ENCODE measurements at places on chromosomes 12 and 14.
A peak's percentile ranks its signal among the peaks of the same experiment; 100 is the strongest.

- DNase-seq, result peak; percentile 38
Observed at GRCh38 chr12:8698132-8698851, 501 bp downstream of the RIMKLB start.

- no peak for DNase-seq
Observed at GRCh38 chr12:1197264-1198018, 206.4 kb downstream of the ERC1 start.

DNA sequence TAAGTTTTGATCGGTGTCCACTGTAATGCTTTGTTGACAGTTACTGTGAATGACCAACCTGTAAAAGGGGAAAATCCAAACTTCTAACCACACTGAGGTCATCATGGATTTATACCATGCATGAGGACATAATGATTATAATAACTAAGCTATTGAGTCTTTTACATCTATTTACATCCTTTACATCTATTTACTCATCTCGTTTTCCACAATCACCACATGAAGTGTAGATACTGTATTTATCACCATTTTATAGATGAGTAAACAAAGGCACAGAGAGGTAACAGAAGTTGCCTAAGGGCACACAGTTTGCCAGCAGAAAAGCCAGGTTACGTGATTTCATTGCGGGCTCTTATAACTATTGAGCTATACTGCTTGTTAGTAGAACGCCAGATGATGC, 27.9 kb upstream of the EID3 start:
- DNase-seq, result no peak

DNA sequence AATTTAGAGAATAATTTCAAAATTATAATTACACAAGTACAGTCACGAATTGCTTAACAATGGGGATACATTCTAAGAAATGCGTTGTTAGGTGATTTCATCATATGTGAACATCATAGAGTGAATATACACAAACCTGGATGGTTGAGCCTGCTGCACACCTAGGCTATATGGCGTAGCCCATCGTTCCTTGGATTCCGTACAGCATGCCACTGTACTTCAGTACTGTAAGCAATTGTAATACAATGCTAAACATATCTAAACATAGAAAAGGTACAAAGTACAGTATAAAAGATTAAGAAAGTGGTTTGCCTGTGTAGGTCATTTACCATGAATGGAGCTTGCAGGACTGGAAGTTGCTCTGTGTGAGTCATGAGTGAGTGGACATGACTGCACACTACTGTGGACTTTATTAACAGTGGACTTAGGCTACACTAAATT, 286.2 kb downstream of the CACNA1C start:
- DNase-seq, result peak; percentile 27

GRCh38 chr14:60488175-60488574, 2.3 kb upstream of the C14orf39 start:
- no peak for DNase-seq

- no peak for DNase-seq
Observed at GRCh38 chr14:73047808-73048207, 10.5 kb upstream of the RBM25 start.

DNA sequence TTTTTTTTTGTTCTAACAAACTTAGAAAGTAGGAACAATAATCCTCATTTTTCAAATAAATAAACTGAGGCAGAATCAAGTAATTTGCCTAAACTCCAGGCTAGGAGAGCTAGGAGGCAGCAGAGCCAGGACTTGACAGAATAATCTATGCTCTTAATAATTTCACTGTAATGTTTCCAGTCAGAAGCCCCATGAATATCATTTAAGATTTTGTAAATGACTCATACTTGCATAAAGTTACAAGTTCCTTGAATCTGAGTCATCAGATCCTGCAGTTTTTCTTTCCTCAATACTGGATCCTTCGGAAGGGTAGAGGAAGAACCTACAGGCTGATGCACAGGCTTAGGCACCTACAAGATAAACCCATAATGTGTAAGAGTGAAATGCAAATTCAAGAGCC, 29.0 kb downstream of the CAPRIN2 start:
- DNase-seq, result no peak

GRCh38 chr12:115017346-115017745, 333.4 kb upstream of the TBX3 start:
- DNase-seq, result no peak

DNA sequence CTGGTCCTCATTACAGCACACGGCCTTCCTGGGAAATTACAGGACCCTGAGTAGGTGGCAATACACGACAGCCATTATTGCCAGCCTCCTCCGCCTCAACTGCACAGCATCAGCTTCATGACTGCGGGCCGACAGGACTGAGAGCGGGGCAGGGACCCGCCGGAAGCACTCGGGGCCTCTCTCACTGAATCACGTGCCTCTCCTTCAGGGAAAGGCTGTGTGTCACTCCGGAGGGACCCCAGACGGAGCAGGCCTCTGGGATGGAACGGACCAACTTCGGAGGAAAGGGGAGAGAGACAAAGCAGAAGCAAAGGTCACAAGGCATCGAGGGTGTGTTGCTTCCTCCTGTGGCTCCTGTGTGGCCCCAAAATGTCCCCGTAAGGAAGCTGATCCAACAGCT, 90.0 kb downstream of the RNF34 start:
- no peak for DNase-seq

GRCh38 chr12:27553941-27554340, 29.9 kb downstream of the PPFIBP1 start:
- no peak for DNase-seq

- no peak for DNase-seq
Observed at GRCh38 chr12:52259657-52260243, 14.7 kb upstream of the KRT86 start.

DNA sequence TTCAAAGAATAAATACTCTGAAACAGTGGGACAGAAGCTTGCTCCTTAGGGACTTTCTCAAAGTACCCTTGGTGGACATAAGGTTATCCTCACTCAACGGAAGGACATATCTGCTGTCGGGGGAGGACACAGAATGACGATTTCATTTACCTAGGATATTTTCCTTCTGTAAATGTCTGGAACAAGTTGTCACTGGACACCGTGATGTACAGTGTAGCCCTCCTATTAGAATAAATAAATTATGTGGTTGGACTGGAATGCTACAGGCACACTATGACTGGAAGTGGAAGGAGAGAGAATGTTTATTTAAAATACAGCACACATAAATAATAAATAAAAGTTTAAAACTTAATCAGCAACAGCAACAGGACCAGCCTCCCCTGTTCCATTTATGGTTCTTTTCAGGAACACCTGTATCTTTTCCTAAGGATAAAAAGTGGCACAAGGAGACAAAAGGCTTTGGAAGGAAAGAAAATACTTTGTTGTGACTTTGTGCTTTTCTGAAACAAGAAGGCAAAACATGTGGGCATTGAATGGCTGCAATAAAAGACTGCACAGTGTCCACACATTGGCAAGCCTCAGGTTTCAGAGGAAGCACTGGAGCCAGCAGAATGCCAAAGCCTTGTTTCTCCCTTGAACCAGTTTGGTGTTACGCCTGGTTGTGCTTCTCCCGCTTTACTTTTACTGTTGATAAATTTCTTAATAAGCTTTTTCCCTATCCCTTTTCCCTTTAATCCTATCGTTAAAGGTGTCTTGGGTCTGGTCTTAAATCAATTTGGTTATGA, 36.8 kb downstream of the FGD4 start:
- DNase-seq, result no peak

- no peak for DNase-seq
Observed at GRCh38 chr12:5923043-5923605, 21.9 kb downstream of the ANO2 start.

DNA sequence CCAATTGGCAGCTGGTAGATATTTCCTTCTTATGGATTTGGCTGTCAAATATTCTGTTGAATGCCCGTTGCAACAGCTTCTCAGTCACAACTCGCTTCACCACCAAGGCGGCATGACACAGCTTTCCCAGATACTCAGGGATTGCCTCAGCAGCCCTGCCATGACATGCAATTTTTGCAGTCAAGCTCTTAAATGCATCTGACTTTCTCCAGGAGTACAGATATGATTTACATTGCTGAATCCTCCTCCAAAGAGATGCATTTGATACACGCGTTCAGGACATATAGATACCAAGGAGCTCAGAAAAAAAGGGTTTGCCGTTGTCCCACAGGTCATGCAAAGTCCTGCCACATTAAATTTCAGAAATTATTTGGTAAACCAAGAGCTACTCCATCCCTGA, 6.5 kb downstream of the KRT5 start:
- DNase-seq, result no peak

GRCh38 chr14:49863487-49864281, 11.1 kb upstream of the NEMF start:
- no peak for DNase-seq

- no peak for DNase-seq
Observed at GRCh38 chr12:6207259-6207925, 7.2 kb downstream of the CD9 start.

DNA sequence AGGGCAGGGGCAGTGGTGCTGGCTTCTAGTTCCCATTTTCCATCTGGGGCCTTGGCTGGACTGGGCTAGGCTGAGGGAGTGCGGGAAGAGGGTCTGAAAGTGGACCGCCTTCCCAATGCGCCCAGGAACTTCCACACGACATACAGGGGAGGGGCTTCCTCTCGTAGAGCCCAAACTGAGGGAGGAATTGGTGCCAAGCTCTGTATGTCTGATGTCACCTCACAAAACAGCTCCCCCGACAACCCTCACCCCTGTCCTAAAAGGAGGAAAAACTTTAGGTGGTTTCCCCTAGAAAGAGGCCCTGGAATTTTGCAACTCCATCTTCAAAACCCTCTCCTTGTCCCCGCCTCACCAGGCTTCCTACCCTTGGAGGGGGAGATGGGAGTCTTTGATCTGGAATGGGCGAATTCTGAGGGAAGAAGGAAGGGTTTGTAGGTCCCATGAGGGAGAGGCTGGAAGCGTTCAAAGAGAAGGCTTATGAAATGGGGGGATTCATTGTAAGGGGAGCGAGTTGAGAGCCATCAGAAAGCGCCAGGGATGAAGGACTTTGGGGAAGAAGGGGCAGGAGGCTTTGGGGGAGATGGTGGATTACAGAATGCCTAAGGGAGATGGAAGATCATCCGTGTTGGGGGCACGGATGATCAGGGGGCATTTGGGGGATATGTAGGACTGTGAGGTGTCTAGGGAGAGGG, 844 bp downstream of the GLTP start:
- DNase-seq, result no peak

DNA sequence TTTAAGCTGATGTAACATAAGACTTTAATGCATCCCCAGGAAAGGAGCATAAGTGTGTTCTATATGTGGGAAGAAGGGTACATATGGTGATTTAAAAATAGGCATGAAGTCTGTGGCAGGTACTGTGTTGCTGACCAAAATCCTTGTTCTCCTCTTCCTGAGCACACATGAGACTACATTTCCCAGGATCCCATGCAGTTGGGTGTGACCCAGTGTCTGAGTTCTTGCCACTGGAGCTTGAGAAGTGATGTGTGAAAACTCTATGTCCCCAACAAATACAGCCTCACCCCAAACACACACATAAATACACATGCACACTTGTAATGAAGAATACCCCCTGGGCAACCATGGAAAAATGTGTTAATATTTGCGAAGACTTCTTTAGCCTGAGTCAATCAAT, 8.5 kb upstream of the SMIM10L1 start:
- DNase-seq, result no peak

GRCh38 chr12:32005496-32006125, 46.4 kb downstream of the RESF1 start:
- no peak for DNase-seq

- DNase-seq, result no peak
Observed at GRCh38 chr12:114408886-114409851, 3.2 kb upstream of the TBX5 start.

GRCh38 chr12:47939009-47939601, 24.3 kb upstream of the TMEM106C start:
- DNase-seq, result no peak

- DNase-seq, result peak; percentile 99
Observed at GRCh38 chr12:96233939-96234461, 39.8 kb downstream of the ELK3 start.

GRCh38 chr12:67599691-67600090, 48.9 kb upstream of the DYRK2 start:
- no peak for DNase-seq

DNA sequence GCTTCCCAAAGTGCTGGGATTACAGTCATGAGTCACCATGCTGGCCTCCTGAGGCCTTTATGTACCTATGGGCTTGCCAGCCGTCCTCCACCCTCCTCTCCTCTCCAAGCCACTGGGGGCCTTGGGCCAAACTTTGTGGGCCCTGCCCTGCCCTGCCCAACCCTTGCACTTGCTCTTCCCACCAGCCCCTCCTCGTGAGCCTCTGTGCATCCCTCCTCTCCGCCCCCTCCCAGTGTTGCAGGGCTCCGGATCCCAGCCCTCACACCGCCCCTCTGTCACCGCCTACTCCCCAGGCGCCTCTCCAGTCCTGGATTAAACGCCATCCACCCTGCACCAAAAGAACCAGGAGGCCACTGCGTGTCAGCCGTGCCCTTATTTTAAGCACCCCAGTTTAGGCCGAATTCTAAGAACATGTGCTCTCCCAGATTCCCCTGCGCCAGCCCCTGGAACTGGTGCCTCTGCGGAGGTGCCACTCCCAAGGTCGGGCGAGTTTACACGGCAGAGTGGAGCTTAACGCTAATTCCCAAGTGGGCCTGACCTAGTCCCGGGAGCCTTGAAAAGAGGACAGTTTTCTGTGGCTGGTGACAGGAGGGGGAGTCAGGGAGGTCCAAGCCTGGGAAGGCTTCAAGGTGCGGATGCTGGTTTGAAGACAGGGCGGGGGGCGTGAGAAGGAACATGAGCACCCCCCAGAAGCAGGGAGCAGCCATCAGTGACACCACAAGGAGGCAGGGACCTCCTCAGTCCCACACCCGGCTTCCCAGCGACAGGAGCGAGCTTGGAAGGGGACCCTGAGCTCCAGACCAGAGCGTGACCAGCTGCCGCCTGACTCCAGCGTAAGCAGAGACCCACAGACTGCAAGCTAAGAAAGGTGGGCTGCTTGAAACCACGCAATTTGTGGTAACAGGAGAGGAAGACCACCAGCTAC, 21.2 kb upstream of the CDCA4 start:
- DNase-seq, result no peak

DNA sequence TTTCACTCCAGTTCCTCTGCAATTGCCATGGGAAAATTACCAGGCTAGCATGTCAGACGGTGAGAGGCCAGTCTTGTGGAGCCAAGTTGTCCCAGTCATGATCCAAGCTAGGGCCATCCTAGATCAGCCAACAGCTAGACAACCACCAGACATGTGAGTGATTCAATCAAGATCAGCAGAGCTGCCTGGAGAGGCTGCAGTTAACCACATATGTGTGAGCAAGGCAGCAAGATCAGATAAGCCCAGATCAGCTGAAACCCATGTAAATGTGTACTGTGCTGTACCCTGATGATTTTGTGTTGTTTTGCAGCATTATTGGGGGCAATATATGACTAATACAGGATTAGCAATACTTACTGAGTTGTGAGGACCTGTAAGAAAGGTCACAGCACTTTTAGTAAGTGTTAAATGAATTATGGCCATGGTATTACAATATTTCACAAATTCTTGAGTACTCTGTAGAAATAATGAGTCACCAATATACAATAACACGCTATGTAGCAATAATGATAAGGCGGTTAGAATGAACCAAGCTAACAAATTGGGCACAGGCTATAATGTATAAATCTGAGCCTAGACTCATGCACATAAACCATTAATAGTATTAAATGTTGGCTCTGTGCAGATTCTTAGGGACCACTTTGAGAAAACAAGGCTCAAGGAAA, 91.4 kb downstream of the SUDS3 start:
- no peak for DNase-seq

- DNase-seq, result no peak
Observed at GRCh38 chr14:102351023-102351422, 11.7 kb downstream of the CINP start.
